ENCODE measurements at places on chromosomes 2 and 18.
A peak's percentile ranks its signal among the peaks of the same experiment; 100 is the strongest.

- no peak for DNase-seq
Measured at GRCh38 chr2:236597629-236598028, 28.0 kb downstream of the ACKR3 start.

- DNase-seq = no peak
Measured at GRCh38 chr2:112881217-112881985, 29.6 kb upstream of the IL37 start.

- DNase-seq = no peak
Measured at GRCh38 chr2:172021955-172022354, 22.2 kb downstream of the METAP1D start.

DNA sequence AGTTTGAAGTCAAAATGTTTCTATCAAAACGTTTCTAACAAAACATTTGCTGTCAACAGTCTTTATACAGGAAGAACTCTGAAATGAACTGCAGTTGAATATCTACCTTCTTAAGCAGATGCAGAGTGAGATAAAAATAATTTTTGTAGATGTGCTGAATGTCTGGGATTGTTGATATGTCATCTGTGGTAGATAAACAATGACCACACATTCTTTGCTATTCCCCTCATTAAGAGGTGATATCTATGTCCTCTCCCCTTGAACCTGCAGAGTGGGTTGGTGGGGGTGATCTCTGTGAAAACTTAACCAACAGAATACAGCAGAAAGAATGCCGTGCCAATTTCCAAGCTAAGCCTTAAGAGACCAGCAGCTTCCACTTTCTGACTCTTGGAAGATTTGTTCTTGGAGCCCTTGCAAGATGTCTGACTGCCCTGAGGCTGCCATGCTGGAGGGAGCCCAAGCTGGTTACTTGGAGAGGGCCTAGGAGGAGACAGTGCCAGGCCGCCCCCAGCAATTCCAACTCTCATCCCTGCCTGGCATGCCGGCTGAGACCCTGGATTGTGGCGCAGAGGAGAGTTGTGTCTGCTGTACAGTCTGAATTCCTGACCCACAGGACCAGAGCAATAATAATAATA, 80.8 kb downstream of the COLEC12 start:
- no peak for DNase-seq

DNA sequence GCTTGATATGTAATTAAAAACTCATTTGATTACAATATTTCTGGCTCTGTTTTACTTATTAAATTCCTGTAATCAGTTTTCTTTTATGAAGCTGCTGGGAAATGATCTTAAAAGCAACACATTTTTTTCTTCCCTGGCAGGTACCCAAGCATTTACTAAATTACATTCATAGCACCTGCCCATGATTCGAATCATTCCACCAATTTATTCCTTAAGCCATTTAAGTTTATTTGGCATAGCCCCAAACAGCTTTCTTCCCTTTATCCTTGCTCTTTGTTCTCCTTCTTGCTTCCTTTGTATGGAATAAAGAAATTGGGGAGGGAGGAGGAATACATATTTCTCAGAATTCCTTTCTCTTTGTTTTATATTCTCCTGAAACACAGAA, 241.3 kb downstream of the AGPS start:
- DNase-seq = no peak

DNA sequence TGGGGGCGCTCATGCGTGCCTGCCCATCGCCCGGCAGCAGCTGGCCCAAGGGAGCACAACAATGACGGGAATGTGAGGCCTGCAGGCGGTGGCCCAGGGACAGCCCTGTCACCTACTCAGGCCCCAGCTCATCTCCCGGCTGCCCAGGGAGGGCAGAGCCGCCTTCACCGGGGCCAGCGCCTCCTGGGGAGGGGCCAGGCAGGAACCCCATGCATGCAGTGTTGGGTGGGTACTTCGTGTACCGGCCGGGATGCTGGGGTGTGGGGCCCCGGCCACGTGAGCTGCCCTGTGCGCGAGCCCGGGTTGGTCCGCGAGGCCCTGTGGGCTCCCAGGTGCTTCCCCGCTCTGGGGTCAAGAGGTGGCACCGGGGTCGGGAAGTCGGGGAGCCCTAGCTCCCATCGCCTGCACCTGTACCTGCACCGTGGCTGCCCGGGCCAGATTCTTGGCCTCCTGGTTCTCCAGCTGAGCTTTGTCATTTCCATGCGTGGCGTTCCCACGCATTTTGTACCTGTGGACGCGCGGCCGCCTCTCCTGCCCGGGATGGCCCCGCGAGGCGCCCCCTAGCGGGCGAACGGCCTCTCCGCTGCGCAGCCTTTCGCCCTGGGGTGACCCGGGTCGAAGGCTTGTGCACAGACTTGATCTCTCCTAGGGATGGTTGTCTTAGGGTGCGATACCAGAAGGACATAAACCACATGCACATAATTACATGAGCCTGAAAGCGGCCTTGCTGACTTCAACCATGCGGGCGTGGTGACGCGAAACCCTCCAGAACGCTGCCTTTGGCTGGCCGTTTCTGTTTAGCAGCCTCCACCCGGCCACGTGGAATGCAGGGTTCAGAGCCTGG, 950 bp downstream of the KLHL30 start:
- no peak for DNase-seq

- DNase-seq = no peak
Measured at GRCh38 chr2:15238028-15238427, 323.1 kb downstream of the NBAS start.

- DNase-seq = peak; percentile 44
Measured at GRCh38 chr2:37648331-37649011, 23.0 kb downstream of the CDC42EP3 start.

GRCh38 chr2:38056216-38056615, 19.7 kb downstream of the CYP1B1 start:
- DNase-seq = no peak

GRCh38 chr2:30666266-30666874, 140.9 kb downstream of the CAPN13 start:
- no peak for DNase-seq

DNA sequence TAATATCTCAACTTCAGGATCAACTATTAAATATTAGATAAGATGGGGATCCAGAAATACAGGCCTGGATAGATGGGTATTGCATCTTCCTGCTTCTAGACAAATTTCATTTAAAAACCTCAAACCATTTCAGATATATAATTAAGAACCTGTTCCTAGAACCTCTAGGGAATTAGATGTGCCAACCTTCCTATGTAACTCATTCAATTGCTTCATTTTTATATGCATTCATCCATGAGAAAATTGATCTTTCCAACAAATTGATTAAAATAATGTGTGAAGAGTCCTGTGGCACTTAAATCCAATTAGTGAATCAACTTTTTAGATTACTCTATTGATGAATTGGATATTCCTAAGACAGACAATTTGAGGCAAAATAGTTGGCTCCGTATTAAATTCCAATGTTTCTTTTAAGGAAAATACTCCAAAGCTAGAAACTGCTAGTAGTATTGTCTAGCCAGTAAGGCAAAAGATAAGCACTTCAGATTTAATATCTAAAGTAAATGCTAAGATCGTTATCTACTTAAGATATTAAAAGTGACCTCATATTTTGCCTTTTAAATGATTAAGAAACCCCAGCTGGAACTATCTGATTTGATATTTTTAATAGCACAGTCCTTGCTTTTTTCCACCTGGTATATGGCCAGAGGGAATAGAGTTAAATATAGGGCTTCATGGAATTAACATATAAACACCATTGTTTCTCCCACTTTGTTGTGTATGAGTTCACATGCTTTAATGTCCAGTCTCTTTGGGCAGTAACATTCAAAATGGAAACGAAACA, 35.8 kb downstream of the DARS1 start:
- no peak for DNase-seq

- DNase-seq = no peak
Measured at GRCh38 chr18:8835521-8835953, 130.2 kb downstream of the MTCL1 start.

GRCh38 chr18:74468547-74469061, 11.5 kb upstream of the DIPK1C start:
- no peak for DNase-seq

DNA sequence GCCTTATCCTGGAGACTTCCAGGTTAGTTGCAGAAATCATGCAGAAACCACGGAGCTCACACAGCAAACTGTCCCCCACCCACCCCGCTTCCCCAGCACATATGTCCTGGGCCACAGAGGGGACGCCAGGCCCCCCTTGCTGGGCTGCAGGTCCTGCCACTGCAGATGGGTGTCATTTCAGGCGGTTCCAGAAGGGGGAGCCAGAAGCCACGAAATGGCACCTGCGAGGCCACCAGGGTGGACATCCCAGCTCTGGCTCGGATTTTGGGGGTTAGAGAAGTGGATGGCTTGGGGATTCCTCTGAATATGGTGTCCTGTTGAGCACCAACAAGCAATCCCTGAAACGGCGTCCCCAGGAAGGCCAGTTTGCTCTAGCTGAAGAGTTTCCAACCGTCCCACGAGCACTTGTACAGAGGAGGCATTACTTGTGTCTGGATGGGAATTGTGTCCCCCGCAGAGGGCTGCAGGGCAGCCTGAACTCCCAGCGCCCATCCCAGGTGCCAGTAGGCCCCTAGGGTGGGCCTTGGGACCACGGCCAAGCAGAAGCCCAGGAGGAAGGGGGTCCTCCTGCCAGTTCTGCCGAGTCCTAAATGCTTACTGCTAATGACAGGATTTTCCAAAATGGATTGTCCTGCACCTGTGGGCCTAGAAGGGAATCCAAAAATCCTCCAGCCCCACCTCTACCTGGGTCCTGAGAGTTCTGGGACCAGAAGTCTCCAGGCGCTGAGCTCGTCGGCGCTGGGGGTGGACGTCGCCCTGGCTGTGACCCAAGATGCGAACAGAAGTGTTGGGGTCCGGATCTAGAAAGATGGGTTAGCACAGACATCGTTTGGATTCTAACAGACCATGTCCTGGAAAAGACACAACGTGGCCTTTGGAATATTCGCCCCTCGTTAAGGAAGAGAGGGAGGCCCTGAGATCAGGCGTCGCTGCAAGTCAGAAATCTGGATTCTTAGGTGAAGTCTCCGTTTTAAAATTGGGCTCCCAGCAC, 14.6 kb upstream of the NFATC1 start:
- DNase-seq = no peak
